CD4-positive, alpha-beta T cell (primary cell): ENCODE measurements at places on chromosomes 1 and 21.

GRCh38 chr1:247241691-247242090 is 14.2 kb upstream of the VN1R5 start:
- no peak for DNase-seq

- DNase-seq: no peak
These were observed 10.4 kb downstream of the KYAT3 start for GRCh38 chr1:88982055-88982454.

- DNase-seq: no peak
These were observed 86.4 kb downstream of the KCNK1 start for GRCh38 chr1:233700338-233700737.

DNA sequence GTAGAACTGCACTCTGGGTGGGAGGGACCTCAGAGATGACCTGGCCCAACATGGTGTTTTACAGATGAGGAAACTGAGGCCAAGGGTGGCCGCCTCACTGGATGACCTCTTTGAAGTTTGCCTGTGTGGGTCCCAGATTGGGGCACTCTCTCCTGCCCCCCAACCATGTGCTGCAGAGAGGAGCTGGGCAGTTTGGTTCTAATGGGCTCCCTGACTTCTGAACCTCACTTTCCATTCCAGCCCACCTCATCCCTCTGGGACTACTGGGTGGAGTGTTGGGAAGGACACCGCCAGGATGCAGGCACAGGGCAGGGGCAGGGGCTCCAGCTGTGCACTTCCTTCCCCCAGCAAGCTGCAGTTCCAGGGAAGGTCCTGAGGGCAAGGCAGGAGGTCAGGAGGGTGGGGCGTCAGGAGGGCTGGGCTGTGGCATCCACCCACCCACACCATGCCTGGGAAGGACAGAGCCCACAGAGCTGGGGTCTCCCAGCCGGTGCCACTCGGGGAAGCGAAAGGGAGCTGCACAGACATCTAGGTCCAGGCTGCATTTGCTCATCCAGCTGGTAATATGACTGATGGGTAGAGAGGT is 10.3 kb upstream of the EPS8L3 start:
- DNase-seq: no peak

DNA sequence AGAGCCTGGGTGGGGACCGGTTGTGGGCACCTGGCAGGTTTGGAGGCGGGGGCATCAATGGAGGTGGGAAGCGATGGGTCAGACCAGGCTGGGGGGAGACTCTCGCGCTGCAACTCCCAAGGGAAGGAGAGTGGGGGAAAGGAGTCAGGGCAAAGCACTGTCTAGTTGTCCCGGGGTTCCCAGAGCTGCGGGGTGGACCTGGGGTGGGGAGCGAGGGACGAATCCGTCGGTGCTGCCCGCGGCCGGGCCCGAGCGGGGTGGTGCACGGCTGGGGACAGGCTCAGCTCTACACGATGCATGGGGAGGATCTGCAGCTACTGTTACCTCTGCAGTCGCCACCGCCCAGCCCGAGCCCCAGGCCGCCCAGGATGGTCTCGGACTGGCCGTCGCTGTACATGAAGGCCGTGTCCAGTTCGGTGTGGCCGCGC is 427 bp downstream of the AKR7A2 start:
- no peak for DNase-seq

DNA sequence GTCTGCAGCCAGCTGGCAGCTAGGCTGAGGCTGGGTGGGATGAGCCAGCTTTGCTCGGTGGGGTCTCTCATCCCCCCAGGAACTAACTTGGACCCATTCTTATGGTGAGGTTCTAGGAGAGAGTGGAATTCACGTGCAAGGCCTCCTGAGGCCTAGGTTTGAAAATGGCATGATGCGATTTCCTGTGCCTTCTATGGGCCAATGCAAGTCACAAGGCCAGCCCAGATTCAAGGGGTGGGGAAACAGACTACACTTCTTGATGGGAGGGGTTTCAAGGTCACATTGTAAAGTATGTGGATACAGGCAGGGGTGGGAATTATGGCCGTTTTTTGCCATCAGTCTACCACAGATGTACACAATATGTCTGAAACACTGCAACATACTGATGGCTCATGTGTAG is 48.3 kb downstream of the HTR6 start:
- no peak for DNase-seq

DNA sequence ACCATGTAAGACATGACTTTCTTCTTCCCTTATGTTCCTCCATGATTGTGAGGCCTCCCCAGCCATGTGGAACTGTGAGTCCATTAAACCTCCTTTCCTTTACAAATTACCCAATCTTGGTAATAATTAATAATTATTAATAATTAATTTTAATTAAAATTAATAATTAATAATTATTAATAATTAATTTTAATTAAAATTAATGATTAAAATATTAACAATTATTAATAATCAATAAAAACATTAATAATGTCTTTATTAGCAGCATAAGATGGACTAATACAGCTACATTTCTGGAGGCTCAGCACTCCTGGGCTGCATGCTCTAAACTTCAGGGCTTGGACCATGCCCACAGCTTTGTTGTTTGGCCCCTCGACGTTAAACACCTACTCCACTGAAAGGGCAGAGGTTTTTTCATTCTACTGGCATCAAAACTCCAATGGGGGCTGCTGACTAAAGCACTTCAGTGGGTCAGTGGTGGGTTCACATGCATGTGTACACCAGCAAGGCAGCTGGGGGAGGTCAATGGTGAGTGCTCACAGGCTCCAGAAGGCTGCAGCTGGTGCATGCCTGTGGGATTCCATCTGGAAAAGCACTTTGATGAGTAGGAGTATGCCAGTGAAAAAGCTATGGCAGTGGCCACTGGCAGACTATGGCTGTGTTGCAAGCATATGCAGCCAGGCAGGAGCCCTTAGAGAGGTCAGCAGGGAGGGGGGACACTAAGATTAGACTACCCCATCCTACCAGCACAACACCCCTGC is 561.3 kb downstream of the NCAM2 start:
- DNase-seq: no peak

DNA sequence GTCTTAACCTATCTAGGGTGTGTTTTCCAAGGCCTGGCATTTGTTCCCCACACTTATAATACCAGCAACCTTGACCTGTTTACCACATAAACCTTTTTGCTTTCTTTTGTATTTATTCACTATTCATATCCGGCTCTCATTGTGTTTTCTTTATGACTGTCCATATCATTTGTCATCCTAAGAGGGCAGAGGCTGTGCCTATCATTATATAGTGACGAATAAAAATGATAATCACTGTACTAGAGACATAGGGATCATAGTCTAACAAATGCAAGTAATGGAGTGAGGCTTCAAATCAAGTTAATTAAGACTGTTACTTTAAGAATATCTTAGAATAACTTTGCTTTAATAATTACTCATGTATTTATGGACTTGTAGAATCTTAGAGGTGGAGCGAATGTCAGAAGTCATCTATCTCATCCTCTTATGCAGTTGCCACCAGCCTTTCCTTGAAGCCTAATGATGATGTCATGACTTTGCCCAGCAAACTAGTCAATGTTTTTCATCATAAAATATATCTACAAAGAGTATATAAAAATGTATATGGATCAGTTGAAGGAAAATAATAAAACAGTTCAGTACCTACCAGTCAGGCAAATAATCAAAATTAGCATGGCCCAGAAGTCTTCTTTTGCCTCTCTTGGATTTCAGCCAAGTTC is 4.7 kb upstream of the ETV3 start:
- DNase-seq: no peak

DNA sequence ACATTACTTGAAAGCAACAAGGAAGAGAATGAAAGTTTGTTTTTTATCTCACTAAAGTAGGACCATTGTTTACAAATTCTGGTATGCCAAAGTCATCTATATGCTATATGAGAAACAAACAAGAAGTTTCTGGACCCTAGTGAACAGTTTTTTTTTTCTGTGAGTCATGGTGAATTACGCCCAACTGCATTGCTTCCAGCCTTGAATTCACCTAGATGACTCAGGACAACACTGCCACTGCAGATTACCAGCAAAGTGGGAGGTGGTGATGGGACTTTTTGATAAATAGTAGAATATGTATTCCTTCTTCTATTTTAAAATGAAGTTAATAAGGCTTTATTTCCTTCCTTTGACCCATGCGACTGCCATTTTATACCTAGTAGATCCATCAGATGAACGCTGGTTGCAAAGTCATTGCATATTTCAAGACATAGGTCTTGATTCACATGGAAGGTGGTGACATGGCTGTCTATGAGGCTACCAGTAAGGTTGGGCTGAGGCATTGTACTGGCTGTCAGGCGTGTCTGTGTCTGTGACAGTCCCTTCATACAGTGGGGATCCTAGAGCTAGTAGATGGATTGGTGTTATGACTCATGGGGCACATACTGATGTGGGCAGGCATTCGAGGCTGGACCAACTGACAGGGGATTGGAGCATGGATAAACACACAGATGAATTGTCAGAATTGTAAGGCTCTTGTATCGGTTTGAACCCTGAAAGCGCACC is 49.1 kb upstream of the APOBEC4 start:
- DNase-seq: no peak

- no peak for DNase-seq
These were observed 35.9 kb downstream of the DNASE2B start for GRCh38 chr1:84434081-84434769.

DNA sequence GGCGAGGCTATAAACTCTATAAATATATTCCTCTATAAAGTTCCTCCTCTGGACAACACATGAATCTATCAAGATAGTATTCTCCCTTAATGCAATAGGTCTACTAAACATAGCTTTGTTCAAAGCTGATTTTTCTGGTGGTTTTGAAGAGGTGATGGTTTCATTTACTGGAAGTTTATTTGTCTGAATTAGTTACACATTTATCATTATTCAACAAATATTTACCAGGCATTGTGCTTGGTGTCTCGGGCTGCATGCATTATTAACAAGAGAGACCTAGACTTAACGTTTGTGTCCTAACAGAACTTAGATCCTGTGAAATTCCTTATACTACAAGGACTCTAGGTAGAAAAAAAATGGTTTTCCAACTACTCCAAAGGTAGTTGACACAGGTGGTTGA is 511.4 kb upstream of the B3GALT2 start:
- DNase-seq: no peak

DNA sequence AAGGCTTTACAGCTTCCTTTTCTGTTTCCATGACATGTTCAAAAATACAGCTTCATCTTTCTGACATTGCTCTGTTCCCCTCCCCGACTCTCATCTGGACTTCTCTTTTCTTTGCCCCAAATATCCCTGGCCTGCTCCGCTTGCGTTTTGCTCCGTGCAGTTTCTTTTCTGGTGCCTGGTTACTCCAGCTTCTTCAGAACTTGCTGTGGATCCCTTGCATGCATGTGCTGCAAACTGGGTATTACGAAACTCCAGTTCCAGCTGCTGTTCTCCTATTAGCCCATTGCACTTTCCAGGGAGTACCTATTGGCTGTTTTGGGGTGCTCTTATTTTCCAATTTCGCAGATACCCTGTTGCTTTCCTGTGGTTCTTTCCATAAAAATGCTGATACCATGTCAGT is 9.9 kb upstream of the NDC1 start:
- no peak for DNase-seq

- no peak for DNase-seq
These were observed 36.9 kb upstream of the KCNE1 start for GRCh38 chr21:34548781-34549376.

DNA sequence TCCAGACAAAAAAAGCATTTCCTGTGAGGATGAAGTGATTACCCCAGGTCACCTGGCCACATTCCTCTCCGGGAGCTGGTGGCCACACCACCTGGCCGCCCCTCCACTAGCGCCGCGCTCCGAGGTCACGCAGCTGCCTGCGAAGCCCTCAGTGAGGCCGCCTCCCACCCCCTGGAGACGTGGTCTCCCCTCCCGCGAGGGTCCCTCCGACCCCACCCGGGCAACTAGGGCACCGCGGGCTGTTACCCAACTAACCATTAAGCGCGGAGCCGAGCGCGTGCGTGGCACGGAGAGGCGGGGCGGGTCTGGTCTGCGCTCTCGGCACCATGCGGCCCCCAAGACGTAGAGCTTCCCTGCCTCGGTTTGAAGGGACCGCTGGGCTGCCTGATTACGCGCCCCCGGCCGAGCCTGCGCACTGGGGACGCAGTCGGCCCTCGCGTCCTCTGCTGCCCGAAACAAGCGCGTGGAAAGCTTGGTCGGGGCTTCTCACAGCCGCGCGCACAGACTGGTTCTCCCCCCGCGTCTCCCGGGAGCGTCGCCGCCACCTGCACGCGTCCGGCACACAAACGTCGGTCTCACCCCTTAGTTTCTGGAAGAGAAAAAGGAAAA is 106.5 kb downstream of the SLC16A1 start:
- no peak for DNase-seq

DNA sequence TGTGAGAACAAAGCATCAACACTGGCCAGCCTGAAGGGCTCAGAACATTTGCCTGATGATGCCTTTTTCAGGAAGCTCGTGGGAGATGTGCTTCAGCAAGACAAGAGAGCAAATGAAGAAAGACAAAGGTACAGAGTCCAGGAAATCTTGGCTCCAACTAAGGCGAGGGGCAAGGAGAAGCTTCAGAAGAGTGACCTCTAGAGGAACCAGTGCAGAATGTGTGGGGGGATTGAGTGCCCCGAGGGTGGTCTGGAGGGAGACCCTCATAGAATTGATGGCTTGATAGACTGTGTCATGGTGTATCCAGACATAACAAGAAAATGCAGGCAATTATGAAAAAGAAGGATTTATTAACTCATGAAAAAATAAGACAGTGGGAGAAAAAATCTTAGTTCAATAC is 15.3 kb upstream of the NLRP3 start:
- no peak for DNase-seq

GRCh38 chr1:187275985-187276575 is 447.3 kb downstream of the PLA2G4A start:
- DNase-seq: no peak

DNA sequence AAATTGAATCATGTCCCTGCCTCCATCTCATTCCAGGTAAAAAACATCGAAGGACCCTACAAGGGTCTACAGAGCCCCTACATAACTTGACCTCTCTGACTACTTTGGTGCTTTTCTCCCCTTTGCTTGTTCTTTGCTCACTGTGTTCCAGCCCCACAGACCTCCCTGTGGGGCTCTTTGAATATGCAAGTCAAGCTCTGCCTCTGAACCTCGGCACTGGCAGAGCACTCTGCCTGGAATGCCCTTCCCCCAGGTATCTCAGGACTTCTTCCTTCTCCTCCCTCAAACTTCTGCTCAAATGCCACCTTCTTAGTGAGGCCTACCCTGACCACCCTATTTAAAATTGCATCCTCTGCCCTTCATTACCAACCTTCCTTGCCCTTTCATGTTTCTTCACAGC is 87.8 kb upstream of the CD34 start:
- DNase-seq: no peak

GRCh38 chr1:111366256-111366655 is 61.3 kb downstream of the OVGP1 start:
- no peak for DNase-seq
